T-helper 2 cell treated with Interferon-gamma antibody and Interleukin-4, amounts not matched to agents 5 μg/mL and 100 μg/mL, for 36 hours (primary cell): ENCODE measurements at places on chromosomes 11 and 22.

- DNase-seq: no peak
Observed at GRCh38 chr11:133676265-133676664, 144.0 kb upstream of the OPCML start.

GRCh38 chr11:75066061-75066460 lies 30.6 kb downstream of the OR2AT4 start:
- no peak for DNase-seq

DNA sequence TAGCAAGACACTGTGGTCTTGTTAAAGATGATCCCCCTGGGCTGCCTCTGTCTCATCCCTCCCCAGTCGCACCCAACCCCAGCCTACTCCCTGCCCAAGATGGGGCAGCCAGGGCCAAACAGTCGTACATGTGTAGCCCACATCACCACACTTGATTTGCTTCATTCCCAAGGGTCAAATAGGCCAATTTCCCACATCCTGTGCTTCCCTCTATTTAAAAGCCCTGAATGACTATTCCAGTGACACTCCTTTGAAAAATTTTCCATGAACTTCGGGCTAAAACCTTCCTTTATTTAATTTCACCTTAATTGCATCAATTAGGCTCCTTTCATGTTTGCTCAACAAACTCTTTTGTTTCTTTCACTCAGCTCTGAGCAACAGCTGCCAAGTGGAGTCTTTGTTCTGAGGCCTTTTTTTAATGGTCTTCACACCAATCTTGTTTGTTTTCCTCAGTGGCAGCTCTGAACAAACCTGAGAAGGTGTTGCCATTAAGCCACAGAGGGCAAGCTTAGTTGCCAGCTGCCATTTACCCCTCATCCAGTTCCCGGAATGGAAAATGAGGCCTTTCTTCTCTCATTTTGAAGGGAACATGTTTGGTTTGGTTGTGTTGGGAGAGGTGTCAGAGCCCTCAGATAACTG lies 126.9 kb downstream of the APIP start:
- no peak for DNase-seq

DNA sequence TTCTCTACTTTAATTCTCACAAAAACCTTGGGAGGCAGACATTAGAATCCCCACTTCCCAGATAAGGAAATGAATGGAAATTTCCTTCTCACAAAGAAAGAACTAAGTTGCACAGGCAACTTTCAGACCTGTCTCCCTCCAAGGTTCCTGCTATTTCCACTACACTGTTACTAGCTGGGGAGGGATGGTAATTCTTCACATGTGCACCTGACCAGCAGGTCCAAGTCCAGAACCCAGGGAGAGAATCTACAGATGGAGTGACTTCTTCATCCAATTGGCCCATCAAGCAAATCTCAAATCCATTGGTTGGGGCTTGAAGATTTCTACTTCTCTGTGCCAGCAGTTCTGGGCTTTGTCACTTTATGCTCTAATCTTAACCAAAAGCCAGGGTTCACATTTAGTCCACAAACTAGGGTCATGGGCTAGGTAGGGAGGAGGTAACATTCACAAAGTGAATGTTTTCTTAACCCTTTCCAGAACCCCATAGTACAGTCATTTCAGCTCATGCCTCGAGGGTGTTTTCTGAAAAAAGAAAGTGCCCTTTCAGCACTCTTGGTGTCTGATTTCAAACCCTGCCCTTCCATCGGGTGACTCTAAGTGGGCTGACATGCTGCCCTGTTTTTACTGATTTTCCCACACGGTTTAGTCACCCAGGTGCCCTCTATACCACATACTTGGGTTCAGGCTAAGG lies 2.7 kb downstream of the POU2AF1 start:
- peak; percentile 71 for DNase-seq

- DNase-seq: no peak
Observed at GRCh38 chr22:34255042-34255441, 334.8 kb upstream of the LARGE1 start.

DNA sequence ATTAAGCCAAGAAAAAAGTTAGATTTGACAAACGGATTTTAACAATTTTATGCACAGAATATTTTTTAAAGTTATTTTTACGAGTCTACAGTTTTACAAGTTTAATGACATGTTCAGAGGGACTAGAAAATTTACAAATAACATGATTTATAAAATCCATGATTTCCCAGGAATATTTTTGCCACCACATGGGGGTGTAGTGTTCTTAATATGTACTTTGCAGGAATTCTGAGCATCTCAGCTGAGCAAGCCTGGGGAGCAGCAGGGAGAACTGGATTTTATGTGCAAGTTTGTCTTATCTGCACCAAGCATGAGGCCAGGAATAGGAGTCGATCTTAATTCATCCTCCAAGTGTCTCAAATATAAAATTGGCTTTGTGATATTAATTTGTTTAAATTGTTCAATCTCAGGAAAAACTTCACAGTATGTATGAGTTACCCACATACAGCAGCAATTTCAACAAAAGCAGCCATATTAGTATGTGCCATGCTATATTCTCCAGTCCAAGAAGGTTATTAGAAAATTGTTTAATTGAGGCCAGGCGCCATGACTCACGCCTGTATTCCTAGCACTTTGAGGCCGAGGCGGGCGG lies 826.3 kb downstream of the DLG2 start:
- DNase-seq: no peak

GRCh38 chr11:2694995-2695939 lies 4.5 kb downstream of the KCNQ1OT1 start:
- DNase-seq: no peak

- peak; percentile 77 for DNase-seq
Observed at GRCh38 chr22:50544078-50544745, 1.5 kb upstream of the KLHDC7B start.

GRCh38 chr11:8766043-8766987 lies 83.7 kb downstream of the RPL27A start:
- DNase-seq: no peak

DNA sequence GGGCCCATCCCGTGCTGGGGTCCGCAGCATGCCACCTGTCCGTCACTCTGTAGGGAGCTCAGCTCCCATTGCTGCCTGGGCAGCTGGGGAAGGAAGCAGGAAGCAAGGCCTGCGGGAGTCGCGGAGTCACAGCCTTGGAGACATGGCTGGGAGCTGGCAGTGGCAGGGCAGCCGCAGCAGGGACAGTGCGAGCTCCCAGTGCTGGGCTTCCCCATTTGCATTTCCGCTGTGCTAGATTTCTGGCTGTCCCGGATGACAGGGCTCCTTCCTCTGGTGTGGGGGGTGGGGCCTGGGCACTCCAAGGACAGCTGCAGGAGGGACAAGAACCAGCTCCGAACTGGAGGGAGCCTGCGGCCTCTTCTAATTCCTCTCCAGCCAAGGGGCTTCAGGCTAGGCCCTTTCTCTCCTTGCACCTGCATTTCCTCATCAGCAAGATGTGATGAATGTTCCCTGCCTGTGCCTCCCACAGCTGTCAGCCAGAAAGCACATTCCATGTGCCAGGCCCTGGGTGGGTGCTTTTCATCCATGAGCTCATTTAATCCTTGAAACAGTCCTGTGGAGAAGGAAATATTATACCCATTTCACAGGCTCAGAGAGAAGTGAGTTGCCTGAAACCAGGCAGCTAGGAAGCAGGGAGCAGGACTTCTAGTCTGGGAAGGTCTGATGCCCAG lies 48.0 kb downstream of the MYO7A start:
- DNase-seq: no peak

DNA sequence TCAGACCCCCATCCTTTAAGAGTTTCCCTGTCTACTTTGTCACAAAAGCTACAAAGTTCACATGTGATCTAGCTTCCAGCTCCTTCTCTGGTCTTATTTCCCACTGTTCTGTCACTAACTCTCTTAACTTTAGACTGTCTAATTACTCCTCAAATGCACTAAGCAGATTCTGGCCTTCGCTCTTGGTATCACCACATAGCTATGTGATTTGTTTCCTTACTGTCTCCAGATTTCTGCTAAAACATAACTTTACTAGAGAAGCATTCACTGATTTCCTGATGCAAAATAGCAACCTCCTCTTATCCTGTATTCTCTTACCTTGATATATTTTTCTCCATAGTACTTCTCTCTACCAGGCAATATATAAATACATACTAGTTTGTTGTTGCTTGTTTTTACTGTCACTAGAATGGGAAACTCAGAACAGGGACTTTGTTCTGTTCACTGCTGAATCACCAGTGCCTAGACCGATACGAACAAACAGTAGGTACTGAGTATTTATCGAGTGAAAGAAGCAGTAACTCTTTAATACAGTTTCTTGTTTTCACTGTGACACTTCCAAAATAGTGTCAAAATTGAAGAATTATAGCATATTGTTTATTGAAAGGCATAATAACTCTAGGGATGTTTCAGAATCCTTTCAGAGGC lies 205.6 kb downstream of the DDX10 start:
- no peak for DNase-seq

DNA sequence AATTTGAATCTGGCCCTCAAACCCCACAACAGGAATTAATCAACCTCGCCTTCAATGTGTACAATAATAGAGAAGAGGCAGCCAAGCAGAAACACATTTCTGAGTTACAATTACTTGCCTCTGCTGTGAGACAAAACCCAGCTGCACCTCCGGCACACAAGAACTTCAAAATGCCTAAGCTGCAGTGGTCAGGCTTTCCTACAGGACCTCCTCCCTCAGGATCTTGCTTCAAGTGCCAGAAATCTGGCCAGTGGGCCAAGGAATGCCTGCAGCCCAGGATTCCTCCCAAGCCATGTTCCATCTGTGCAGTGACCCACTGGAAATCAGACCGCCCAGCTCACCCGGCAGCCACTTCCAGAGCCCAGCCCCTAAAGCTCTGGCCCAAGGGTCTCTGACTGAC lies 3.4 kb upstream of the NDUFC2 start:
- DNase-seq: no peak

GRCh38 chr11:43736502-43737200 lies 56.1 kb downstream of the HSD17B12 start:
- DNase-seq: no peak

DNA sequence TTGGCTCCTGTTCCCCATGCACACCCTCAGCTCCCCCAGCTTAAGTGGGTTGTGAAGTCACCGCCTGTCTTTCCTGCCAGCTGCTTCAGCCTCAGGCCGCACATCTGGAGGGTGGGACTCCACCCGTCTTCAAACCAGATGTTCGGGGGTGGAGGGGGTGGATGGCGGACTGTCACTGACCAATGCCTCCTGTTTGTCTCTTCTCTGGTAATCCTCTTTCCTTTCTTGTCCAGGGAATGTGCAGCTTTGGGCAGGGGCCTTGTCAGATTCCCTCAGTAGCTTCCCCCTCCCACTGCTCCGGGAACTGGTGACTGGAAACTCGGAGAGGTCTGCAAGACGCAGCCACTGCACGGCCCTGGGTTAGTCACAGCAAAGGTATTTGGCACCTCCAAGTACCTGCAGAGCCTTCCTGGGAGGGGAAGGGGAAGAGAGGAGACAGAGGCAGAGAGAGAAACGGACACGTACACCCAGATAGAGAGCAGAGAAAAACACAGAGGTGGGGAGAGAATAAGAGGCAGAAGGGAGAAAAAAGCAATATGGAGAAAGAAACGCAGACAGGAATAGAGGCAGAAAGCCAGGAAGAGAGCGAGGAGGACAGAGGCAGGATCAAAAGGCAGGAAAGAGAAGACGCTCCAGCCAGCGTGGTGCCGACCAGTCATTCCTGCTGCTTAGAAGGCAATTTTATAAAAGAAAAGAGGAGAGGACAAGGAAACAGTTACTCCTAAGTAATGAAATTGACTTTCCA lies 56.1 kb upstream of the TIMP3 start:
- DNase-seq: no peak

GRCh38 chr22:47921906-47922305 lies 1159.5 kb downstream of the TBC1D22A start:
- no peak for DNase-seq

GRCh38 chr22:36759481-36760159 lies 16.3 kb downstream of the IFT27 start:
- no peak for DNase-seq

- no peak for DNase-seq
Observed at GRCh38 chr11:69923196-69923595, 104.0 kb upstream of the FGF3 start.

DNA sequence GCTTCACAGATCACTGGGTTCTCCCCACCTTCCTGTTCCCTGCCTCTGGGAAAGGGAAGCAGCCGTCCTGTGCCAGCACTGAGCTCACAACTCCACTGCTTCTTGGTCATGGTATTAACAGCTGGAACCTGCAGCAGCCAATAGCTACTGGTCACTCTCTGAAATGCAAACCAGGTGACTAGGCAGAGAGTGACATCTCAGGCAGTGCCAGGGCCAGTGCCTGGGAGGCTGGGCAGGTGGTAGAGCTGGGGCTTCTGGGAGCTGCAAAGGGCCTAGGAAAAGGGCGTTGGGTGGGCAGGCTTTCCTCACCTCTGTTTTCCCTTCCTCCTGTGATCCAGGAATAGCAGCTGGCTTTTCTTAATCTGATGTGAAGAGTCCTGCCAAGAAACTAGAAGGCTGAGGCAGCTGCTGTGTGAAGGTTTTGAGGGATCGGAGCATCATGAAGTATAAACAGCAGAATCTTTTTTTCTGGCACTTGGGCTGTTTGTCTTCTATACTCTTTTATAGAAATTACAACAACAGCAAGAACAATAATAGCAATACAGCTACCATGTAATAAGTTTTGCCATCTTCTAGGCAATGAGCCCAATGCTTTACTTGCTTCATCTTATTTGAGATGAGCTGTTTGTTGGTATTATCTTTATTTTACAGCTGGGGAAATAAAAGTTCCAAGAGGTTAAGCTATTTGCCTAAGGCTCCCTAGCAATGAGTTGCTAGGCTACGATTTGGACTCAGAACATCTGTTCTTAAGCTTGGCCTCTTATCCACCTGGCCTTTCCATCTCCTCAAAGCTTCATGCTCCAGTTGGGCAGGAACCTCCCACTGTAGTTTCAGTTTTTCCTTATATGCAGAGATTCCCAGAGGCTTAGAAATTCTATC lies 22.0 kb upstream of the CD44 start:
- no peak for DNase-seq

DNA sequence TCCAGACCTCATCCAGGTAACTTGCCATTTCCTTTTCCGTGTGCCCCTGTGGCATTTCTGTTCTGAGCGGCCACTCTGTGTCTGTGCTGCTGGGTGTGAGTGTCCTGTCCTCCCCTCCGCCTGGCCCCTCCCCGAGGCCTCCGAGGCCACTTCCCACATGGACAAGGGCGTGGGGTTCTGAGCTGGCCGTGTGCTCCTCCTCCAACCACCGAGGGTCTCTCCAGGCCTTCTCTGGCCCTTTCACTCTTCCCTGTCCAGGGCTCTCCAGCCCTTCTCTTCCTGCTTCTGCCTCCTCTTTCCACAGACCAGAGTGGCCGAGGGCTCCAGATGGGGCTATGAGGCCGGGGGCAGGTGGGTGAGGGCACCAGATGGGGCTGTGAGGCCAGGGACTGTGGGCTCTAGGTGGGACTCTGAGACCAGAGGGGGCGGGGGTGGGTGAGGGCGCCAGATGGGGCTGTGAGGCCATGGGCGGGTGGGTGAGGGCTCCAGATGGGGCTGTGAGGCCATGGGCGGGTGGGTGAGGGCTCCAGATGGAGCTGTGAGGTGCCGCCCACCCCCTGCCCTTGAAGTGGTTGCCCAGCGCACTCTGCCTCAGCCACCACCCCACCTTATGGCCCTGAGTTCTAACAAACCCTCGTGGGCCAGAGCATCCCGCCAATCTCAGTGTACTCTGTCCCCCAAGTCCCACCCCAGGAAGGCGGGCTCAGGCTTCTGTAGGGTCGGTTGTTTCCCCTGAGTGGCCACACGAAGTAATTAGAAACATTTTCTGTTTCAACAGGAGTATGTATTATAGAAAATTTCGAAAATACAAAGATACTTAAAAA lies 24.1 kb downstream of the PTDSS2 start:
- DNase-seq: no peak

- no peak for DNase-seq
Observed at GRCh38 chr22:46436595-46437175, 100.7 kb downstream of the CELSR1 start.

- DNase-seq: no peak
Observed at GRCh38 chr11:73228268-73229134, 10.4 kb downstream of the P2RY2 start.

- no peak for DNase-seq
Observed at GRCh38 chr11:75499423-75500190, 26.1 kb downstream of the GDPD5 start.
